ENCODE measurements at places on chromosomes 2 and 18. TPM values are rescaled to one million over a fixed set of nuclear protein-coding genes. Genes with fewer than 3 reads are reported as not detected.

GRCh38 chr2:203584784-203585183 lies 49.7 kb upstream of the RAPH1 start:
- no peak overlapping the region for H3K27ac ChIP-seq
- H3K4me3 ChIP-seq = no peak overlapping the region
- no peaks in the 10 kb centered on the region for H3K27me3 ChIP-seq
- DNase-seq = no peak

DNA sequence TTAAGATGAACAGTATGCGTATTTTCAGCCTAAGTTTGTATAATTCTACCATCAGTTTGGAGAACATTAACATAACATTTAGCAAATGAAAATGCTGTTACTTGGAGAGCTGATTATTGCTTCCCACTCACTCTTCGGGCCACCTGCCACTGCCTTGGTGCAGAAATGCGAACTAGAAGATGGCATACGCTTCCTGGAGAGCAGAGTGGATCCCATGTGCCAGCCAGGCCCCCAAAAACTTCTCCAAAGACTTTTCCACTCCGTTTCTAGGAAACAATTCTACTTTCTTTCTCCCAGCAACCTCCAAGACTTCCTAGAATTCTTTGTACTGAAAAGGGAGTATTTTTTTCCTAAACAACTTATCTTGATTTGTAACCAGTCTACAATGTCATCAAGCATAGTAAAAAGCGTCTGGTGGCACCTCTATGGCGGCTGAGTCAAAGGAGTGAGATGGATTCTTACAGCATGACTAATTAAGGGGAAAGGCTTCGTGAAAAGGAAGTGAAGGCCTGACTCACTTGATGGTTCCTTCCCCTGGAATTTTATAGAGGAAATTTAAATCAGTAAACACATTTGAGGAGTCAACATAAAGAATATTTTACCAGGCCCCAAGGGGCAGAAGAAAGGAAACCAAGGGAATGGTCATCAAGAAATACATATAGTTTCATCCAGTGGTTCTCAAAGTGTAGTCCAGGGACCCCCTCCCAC lies 36.6 kb downstream of the FEZ2 start:
- no peaks in the 10 kb centered on the region for H3K36me3 ChIP-seq
- H3K27me3 ChIP-seq = no peaks in the 10 kb centered on the region
- no peak for DNase-seq
- H3K4me3 ChIP-seq = no peak overlapping the region
- peaks cover 16% of the 10 kb centered on the region for H3K4me1 ChIP-seq

COL4A4 gene
- 37.3 TPM for total RNA-seq

IL18R1 gene
- 3.9 TPM for total RNA-seq

RELCH gene
- 52.5 TPM for total RNA-seq

SERPINB3 gene
- total RNA-seq = not detected

RTN4 gene
- total RNA-seq = 177 TPM

GBX2 gene
- total RNA-seq = not detected

All from thyroid gland (tissue), 4 donors.